Stimulated activated CD8-positive, alpha-beta memory T cell treated with anti-CD3 and anti-CD28 coated beads, Interleukin-7, amount 100 ng/mL, for 1 hour (primary cell): ENCODE measurements at places on chromosomes 4 and X.

- DNase-seq, result no peak
Observed at GRCh38 chrX:16910376-16910775, 36.1 kb upstream of the REPS2 start.

- no peak for DNase-seq
Observed at GRCh38 chr4:113968473-113968872, 11.0 kb downstream of the ARSJ start.

- no peak for DNase-seq
Observed at GRCh38 chrX:71198066-71198465, 25.0 kb upstream of the GJB1 start.

GRCh38 chr4:189202182-189202868 lies 738.3 kb upstream of the FRG1 start:
- no peak for DNase-seq

DNA sequence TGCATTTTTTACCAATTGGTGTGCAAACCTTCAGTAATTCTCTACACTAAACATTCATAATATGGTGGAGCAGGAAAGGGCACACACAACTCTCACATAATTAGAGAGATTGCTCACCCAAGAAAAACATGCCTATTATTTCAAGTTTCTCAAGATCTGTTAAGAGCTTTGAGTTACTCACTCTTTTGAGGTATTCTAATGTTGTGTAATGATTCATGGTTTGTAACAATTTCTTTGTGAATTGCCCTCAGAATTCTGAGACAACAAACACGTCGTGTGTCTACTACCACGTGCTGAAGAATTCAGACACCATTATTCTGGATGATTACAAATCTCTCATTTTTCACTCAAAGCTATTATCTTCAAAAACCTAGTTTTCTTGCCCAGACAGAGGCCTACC lies 82.8 kb downstream of the PDGFC start:
- DNase-seq, result no peak

DNA sequence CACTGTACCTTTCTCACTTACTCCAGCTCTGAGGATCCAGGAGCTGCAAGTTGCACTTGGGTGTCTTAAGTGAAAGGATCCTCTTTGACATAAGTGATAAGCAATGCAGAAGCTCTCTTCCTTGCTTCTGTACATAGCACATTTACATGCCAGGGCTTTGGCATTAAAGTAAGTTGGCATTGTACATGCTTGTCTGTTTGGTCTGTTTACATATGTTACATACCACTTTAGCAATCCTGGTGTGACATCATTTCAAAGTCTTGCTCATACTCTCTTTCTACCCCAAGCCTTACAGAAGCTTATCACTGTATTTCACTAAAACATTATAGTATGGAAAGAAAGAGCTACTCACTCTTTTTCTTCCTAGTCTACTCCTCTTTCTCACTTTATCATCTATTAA lies 2548.3 kb downstream of the ARAP2 start:
- no peak for DNase-seq

DNA sequence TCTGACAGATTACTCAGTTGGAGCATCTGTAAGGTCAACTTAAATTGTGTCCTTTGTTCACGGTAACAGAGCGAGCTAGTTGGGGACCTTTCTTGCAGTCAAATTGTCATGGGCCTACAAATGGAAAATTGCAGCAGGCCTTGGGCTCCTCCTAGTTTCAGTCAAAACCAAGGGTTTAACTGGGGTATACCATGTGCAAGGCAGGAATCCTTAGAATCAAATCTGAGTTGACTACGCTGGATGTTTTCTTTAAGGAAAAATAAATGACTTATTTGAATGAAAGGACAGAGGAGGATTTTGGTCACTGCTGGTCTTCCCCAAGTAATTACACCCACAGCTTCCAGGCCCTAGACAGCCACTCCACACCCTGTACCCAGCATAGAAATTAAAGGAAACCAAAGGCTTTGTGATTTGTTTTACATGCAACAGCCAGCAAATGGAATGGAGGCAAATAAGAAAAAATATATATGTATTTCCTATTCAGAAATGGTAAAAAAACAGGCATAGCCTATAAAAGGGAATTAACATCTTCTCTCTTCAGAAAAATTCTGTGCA lies 307.1 kb downstream of the LDB2 start:
- no peak for DNase-seq

- DNase-seq, result no peak
Observed at GRCh38 chrX:14690553-14690952, 161.2 kb downstream of the GLRA2 start.

DNA sequence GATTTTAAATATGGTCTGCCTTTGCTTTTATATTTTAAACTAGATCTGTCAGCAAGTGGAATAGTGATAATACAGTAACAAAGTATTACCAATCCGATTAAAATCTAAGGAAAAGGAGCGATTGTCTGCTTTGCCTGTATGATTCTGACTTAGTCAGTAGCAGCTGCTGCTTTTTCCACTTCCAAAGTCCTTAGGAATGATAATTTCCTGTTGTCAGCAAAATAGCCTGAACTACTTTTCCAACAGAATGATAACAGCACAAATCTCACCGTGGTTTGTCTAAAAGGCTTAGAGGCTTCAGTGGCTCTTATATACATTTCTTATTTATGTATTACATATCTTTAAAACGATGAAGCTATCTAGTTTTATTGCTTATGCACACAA lies 290.0 kb downstream of the ANK2 start:
- no peak for DNase-seq

GRCh38 chr4:9745782-9746181 lies 35.7 kb upstream of the DRD5 start:
- no peak for DNase-seq

DNA sequence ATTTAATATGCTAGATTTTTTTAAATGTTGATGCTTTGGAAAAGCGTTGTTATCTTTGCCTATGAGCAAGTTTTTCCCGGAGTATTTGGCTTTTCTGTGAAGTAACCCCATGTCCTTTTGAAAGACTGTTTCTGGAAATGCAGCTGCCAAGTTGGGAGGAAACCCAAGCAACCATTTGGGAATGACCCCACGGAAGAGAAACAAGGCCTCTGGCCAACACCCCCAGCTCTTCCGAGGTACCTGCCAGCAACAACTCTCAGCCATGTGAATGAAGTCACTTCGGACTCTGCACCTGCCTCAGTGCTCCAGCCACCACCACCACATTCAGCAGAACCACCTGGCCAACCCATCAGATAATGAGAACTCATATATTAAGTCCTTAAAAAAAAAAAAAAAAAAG lies 36.2 kb upstream of the DHRSX start:
- no peak for DNase-seq

GRCh38 chrX:42832764-42833549 lies 55.0 kb upstream of the PPP1R2C start:
- DNase-seq, result no peak
